Stimulated activated CD8-positive, alpha-beta memory T cell treated with anti-CD3 and anti-CD28 coated beads, Interleukin-4, amount 100 ng/mL, for 1 hour (primary cell): ENCODE measurements at places on chromosomes 13 and 19.

DNA sequence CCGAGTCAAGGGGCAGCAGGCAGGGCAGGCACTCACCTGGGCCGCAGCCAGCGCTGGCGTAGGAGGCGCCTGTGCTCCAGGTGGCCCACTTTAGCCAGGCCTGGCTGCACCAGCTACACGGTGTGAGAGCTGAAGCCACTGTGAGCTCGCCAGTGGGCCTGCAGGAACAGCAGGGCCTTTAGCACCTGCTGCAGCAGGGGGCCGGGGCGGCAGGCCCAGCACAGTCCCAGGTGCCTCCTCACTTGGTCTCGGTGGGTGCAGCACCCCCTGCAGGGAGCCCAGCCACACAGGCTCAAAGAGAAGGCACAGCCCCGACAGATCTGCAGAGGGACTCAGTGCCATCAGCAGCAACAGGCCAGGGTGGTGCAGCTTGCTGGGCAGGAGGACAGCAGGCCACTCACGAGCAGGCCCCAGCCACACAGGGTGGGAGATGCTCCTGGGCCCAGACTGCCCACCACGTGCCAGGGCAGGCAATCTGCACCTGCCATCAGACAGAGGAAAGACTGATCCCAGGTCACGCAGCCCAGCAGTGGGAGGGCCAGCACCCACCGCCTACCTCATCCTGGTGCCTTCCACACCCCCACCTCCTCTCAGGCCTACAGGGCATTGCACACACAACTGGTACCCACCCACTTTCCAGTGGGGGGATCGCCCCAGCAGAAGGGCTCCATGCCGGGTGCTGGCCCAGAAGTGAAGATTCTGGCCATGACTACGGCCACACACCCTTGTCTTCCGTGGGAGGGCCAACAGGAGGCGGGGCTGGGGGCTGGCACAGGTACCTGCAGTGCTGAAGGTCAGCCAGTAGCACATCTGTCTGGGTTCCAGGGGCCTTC lies 15.8 kb downstream of the ARHGAP33 start:
- DNase-seq, result no peak

DNA sequence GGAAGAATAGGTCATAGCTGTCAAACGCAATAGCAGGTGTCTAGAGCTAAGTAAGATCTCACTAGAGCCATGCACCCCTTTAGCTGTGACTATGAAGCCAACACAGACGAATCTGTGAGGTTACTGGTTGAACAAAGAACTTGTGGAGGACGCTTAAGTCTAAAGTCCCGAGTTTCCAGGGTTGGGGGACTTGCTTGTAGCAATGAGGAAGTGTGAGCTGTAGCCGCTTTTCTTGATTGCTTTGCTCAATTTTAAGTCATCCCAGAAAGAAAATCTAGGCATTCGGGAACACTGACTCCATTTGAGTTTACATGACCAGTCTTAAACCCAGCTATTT lies 1.6 kb downstream of the GPC5 start:
- DNase-seq, result no peak

DNA sequence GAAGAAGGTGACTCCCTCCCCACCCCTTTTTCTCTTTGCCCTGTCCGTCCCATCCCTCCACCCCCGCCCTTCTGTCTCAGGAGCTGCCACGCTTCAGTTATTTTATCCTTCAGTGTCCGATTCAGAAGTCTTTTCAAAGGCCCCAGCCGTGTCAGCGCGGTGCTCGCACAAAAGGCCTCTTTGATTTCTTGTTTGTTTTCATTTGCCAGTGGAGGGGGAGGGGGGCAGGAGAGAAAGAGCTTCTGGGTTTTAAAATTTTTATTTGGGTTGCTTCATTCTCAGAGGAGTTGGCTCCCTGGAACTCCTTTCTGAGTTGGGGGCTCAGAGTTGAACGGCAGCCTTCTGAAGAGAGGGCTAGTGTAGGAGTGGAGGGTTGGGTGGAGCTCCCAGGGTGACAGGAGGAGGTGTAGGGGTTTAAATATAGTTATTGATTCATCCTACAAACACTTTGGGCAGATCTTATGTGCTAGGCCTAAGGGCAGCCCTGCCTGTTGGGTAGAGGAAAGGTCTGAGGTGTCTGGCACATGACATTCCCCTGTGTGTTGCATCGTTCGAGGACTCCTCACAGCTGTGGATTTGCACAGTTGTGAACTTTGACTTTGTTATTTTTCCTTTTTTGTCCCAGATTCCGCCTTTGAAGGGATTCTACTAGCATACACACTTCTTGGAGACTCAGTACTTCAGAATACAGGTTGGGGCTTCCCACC lies 36.8 kb downstream of the NFIX start:
- DNase-seq, result no peak

- DNase-seq, result no peak
Measured at GRCh38 chr19:12093777-12094176, 29.2 kb downstream of the ZNF844 start.

GRCh38 chr13:82597747-82598146 lies 1284.5 kb downstream of the SLITRK1 start:
- no peak for DNase-seq

- no peak for DNase-seq
Measured at GRCh38 chr13:94525781-94526180, 46.3 kb upstream of the DCT start.

DNA sequence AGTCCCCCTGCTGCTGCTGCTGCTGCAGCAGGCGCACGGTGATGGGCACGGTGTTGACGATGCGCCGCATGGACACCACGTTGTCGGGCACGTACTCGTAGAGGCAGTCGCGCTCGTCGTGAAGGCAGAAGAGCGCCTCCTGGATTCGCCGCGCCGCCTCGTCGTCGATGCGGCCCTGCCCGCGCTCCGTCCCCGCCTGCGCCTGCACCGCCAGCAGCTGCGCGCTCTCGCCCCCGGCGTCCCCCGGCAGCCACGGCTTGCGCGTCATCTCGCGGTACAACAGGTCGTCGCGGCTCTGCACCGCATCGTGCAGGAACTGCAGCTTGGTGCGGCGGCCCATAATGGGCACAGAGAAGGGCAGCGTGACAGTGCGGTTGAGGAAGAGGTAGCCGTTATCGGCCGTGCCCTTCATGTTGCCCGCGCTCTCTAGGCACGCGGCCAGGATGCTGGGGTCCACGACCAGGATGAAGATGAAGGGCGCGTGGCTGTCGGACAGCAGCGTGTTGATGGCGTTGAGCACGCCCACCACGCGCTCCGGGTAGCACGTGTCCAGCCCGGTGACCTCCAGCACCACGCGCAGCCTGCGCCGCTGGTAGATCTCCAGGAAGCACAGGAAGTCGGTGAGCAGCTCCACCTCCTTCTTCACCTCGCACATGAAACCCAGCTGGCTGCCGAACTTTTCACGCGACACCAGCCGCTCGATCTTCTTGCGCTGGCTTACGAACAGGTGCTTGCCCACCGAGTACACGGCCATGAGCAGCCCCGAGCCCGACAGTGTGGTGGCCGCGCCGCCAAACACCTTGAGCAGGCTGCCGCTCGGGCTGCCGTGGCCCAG lies 8.1 kb downstream of the NKPD1 start:
- no peak for DNase-seq

- no peak for DNase-seq
Measured at GRCh38 chr19:36032251-36033104, at the start of gene CLIP3. CLIP3 (minus strand) TSS chr19:36032873; CDS start chr19:36032357, 516 bp downstream.

DNA sequence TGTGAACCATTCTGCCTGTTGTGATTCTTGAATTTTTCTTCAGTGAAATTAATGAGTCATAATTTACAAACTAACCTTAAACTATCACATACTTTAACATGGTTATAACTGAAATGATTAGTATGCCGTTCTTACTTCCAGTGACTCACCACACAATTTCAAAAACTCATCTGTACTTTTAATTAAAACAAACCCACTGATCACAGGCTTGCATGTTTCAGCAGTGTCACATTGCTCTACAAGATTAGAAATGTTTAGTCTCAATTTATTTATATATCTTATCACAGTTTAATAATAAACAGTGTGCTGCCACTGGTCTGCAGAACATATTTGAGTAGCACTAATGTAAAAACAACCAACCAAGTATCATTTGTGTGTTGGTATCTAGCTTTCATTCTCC lies 2227.9 kb upstream of the PCDH20 start:
- no peak for DNase-seq

- DNase-seq, result no peak
Measured at GRCh38 chr13:43573361-43573740, 213.4 kb downstream of the ENOX1 start.

GRCh38 chr13:30864433-30865122 lies 41.5 kb upstream of the MEDAG start:
- no peak for DNase-seq
